Activated T-helper 1 cell treated with Interleukin-2 at 50 U/mL for 16 hours (primary cell): ENCODE measurements at places on chromosomes 5 and 9.

DNA sequence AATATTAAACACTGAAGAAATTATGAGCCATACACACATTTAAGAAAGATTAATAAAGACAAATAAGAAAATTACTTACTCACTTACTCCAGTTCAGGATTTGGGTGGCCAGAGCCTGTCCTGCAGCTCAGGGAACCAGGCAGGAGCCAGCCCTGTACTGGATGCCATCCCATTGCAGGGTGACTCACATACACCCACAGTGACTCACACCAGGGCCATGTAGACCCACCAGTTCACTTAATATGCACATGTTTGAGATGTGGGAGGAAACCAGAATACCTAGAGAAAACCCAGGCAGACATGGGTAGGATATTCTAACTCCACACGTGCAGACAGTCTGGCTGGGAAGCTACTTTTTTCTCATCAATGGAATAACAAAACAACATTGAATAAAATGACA lies 49.6 kb upstream of the ADRB2 start:
- no peak for DNase-seq

- no peak for DNase-seq
Observed at GRCh38 chr9:79255651-79256260, 316.0 kb upstream of the TLE4 start.

GRCh38 chr5:54403885-54404416 lies 51.5 kb upstream of the HSPB3 start:
- DNase-seq = no peak

- DNase-seq = no peak
Observed at GRCh38 chr5:169009123-169009522, 291.8 kb downstream of the SLIT3 start.

- no peak for DNase-seq
Observed at GRCh38 chr5:86124333-86124732, 493.4 kb upstream of the COX7C start.

- DNase-seq = no peak
Observed at GRCh38 chr5:128749136-128749898, 211.3 kb upstream of the FBN2 start.

- no peak for DNase-seq
Observed at GRCh38 chr5:149938791-149939358, 5.7 kb downstream of the PDE6A start.

- no peak for DNase-seq
Observed at GRCh38 chr5:68141494-68141893, 74.1 kb upstream of the PIK3R1 start.

- DNase-seq = no peak
Observed at GRCh38 chr5:1050423-1051365, 42.1 kb downstream of the NKD2 start.

DNA sequence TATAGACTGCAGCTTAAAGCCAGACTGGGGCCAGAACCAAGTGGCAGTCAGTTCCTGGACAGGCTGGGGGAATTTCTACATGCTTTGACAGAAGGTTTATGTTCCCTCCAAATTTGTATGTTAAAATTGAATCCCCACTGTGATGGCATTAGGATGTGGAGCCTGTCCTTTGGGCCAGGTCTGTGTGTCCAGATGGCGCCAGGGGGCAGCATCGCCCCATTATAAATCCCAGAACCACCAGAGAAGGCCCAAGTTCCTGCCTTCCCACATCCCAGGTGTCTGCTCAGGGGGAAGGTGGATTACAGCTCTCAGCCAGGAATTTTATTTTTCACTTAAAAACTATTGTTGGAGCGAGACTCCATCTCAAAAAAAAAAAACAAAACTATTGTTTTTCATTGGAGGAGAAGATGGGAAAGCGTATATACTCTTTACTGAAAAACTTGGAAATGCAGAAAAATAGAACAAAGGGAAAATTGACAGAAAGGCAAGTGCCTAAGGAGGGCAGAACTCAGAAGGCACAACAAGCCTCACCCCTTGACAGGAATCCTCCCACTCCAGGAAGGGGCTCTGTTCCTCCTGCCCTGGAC lies 5.0 kb downstream of the IL3 start:
- peak; percentile 24 for DNase-seq

DNA sequence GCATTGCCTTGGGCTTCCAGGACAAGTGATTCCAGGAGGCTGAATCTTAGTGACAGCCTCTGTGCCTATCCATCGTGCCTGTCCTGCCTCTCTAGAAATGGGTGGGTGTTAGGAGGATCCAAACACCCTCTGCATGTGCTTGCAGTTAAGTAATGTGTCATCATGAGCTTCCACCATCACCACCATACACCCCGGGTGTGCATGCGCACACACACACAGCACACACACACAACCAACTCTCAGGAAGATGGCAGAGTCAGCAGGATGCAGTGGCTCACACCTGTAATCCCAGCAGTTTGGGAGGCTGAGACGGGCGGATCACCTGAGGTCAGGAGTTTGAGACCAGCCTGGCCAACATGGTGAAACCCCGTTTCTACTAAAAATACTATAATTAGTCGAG lies 22.8 kb upstream of the CERCAM start:
- DNase-seq = no peak

GRCh38 chr5:149581931-149582768 lies 852 bp downstream of the ARHGEF37 start:
- no peak for DNase-seq

- no peak for DNase-seq
Observed at GRCh38 chr5:91329283-91329682, 53.8 kb downstream of the ARRDC3 start.

DNA sequence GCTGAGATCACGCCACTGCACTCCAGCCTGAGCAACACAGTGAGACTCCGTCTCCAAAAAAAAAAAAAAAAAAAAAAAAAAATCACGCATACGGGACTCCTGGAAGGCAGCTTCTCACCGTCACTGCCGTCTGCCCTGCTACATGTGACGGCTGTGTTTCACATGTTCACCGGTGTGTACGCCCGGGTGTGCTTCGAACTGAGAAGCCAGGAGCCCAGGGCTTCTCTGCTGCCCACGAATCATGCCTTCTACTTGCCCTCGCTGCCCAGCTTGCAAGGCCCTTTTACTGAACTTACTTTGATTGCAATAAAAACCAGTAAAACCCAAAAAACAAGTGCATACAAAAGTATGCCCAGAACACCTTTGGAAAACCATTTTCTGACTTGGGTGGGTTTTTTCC lies 5.8 kb upstream of the NKD2 start:
- no peak for DNase-seq

GRCh38 chr5:101024299-101024698 lies 121.2 kb upstream of the ST8SIA4 start:
- no peak for DNase-seq

- no peak for DNase-seq
Observed at GRCh38 chr9:2497666-2498400, 123.8 kb upstream of the VLDLR start.
